ENCODE measurements at places on chromosomes 11 and 22.

- H3K36me3 ChIP-seq, result no peaks in the 10 kb centered on the region
- H3K27ac ChIP-seq, result no peak overlapping the region
- no peaks in the 10 kb centered on the region for H3K27me3 ChIP-seq
- DNase-seq, result no peak
- H3K4me3 ChIP-seq, result no peak overlapping the region
Measured at GRCh38 chr11:61278001-61278470, 17.1 kb downstream of the VWCE start.

GRCh38 chr22:46044621-46045458, 67.9 kb upstream of the WNT7B start:
- H3K27me3 ChIP-seq, result no peaks in the 10 kb centered on the region
- peak overlapping the region; percentile 81 for H3K27ac ChIP-seq
- H3K4me3 ChIP-seq, result peak overlapping the region; percentile 85
- H3K36me3 ChIP-seq, result no peaks in the 10 kb centered on the region
- peaks cover 12% of the 10 kb centered on the region for H3K4me1 ChIP-seq

DNA sequence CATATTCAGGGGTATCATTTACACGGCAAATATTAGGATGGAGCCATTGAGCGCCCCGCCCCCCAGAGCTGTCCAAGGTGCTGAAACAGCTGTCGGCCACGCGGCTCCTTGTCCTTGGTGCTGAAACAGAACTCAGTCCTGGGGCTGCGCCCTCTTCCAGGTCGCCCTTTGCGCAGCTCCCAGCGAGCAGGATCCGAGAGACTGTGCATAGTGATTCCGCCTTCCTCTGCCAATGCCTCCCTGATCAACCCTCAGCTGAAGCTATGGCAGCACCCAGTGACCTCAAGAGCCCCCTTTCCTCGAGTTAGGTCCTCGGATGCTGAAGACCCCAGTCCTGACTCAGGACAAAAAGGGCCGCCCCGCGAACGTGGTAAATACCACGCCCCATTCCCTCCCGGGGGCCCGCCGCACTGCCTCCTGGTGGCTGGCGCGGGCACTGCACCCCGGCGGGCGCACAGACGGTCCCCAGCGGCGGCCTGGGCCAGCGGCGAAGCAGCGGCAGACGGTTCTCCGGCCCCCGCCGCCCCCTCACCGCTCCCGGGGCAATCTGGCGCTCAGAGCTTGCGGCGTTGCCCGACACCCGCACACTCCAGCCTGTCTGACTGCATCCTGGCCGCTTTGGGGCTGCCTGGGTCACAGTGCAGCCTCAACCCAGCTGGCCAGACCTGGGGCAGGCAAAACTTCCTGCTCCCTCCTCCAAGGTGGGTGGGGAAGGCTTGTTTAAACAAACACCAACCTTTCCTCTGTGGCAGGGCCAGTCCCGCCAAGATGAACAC, 13.4 kb downstream of the SYT7 start:
- peaks cover 3% of the 10 kb centered on the region for H3K4me1 ChIP-seq
- H3K36me3 ChIP-seq, result peaks cover 5% of the 10 kb centered on the region
- H3K27ac ChIP-seq, result no peak overlapping the region
- peak; percentile 75 for DNase-seq

DNA sequence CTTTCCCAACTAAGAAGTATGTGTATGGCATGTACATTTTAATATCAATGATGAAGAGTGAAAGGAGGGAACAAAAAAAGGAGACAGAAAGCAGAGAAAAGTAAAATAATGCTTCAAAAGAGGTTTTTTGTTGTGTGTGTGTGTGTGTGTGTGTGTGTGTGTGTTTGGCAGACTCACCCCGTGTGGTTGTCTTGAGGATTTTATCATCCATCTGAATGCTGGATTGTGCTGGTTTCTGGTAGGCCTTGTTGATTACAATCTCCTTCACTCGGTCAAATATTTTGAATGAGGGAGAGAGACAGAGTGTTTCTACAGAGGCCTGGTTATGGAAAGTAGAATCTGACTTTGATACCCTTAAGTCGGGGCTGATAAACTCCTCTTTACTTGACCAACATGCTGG, 128.5 kb downstream of the ENTHD1 start:
- no peaks in the 10 kb centered on the region for H3K27me3 ChIP-seq
- no peak overlapping the region for H3K4me3 ChIP-seq
- H3K4me1 ChIP-seq, result peaks cover 7% of the 10 kb centered on the region
- no peak overlapping the region for H3K27ac ChIP-seq

- H3K4me1 ChIP-seq, result peaks cover 21% of the 10 kb centered on the region
- peak overlapping the region; percentile 90 for H3K4me3 ChIP-seq
- peaks cover 1% of the 10 kb centered on the region for H3K27me3 ChIP-seq
- H3K36me3 ChIP-seq, result no peaks in the 10 kb centered on the region
Measured at GRCh38 chr11:72584939-72585597, 89.2 kb downstream of the PDE2A start.

- H3K4me1 ChIP-seq, result no peaks in the 10 kb centered on the region
- H3K4me3 ChIP-seq, result no peak overlapping the region
- no peak overlapping the region for H3K27ac ChIP-seq
Measured at GRCh38 chr11:63966444-63966843, 8.0 kb upstream of the COX8A start.

GRCh38 chr11:120024046-120024445, 113.9 kb downstream of the TRIM29 start:
- no peaks in the 10 kb centered on the region for H3K36me3 ChIP-seq
- no peak overlapping the region for H3K4me3 ChIP-seq
- no peak for DNase-seq
- H3K4me1 ChIP-seq, result no peaks in the 10 kb centered on the region
- peaks cover 9% of the 10 kb centered on the region for H3K27me3 ChIP-seq

Data from memory B cell (primary cell).